ENCODE measurements at places on chromosomes 2 and 18. TPM values are rescaled to one million over a fixed set of nuclear protein-coding genes. Genes with fewer than 3 reads are reported as not detected.

DNA sequence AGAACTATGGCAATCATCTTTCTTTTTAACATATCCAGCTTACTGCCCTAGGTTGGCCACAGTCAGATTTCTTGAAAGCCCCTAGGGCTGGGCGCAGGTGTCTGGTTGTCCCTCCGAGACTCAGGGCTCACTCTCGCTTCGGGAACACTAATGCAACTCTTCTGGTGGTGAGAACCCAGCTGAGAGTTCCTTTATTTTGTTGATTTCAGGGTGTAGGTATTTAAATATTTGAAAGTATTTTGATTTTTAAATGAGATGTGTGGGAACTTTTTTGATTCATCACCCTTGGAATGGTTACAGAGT lies 40.7 kb downstream of the INPP4A start:
- no peak for DNase-seq
- H3K4me3 ChIP-seq, result peak overlapping the region; percentile 28
- H3K4me1 ChIP-seq, result peaks cover 97% of the 10 kb centered on the region
- H3K27ac ChIP-seq, result peak overlapping the region; percentile 77
- H3K36me3 ChIP-seq, result no peaks in the 10 kb centered on the region
- peaks cover 2% of the 10 kb centered on the region for H3K27me3 ChIP-seq

- no peak for DNase-seq
- H3K36me3 ChIP-seq, result no peaks in the 10 kb centered on the region
- H3K27ac ChIP-seq, result no peak overlapping the region
- H3K4me3 ChIP-seq, result no peak overlapping the region
- H3K27me3 ChIP-seq, result peaks cover 2% of the 10 kb centered on the region
These were observed 725.2 kb downstream of the TSN start for GRCh38 chr2:122480501-122481243.

GRCh38 chr18:46531482-46531881 lies 125.5 kb downstream of the LOXHD1 start:
- H3K27ac ChIP-seq, result no peak overlapping the region
- H3K4me1 ChIP-seq, result no peaks in the 10 kb centered on the region
- no peaks in the 10 kb centered on the region for H3K36me3 ChIP-seq
- H3K27me3 ChIP-seq, result peaks cover 4% of the 10 kb centered on the region
- no peak for DNase-seq

Gene IL1F10
- polyA plus RNA-seq, result not detected

DNA sequence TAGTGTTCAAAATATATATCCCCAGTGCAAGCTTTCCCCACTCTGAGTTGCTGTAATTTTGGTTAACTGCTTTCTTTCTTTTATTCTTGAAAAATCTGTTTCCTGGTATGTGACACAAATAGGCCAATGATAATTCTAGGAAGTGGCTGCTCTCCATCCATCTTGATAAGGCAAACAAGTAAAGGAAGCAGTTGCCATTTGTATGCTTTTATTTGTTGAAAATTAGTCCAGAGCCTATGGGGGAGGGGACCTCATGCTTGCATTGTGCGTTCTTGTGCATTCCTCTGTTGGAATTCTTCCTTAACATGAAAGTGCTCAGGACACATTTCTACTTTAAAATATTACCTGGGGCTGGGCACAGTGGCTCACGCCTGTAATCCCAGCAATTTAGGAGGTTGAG lies 111.2 kb upstream of the FSHR start:
- no peak overlapping the region for H3K27ac ChIP-seq
- H3K27me3 ChIP-seq, result peaks cover 2% of the 10 kb centered on the region
- no peak for DNase-seq
- H3K36me3 ChIP-seq, result no peaks in the 10 kb centered on the region
